ENCODE measurements at places on chromosomes 7 and 10.
A peak's percentile ranks its signal among the peaks of the same experiment; 100 is the strongest.

DNA sequence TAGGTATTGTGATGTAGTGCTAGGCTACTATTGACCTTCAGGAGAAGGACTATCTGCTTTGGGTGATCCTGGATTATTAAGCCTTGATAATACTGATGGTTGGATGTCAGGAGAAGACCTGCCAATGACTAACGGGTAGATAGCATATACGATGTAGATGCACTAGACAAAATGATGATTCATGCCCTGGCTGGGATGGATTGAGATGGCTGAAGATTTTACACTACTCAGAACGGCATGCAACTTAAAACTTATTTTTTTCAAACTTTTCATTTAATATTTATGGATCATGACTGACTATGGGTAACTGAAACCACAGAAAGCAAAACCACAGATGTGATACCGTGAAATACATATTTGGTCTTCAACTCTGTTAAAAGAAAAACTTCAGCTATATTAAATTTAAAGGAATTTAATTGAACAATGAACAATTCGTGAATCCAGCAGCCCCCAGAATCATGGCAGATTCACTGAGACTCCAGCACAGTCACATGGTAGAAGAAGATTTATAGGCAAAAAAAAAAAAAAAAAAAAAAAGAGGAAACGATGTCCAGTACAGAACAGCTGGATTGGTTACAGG, 124.6 kb upstream of the CDK13 start:
- no peak for DNase-seq

GRCh38 chr10:22086730-22087401, 83.3 kb upstream of the DNAJC1 start:
- DNase-seq, result peak; percentile 20

GRCh38 chr7:2069472-2069860, 163.3 kb downstream of the MAD1L1 start:
- no peak for DNase-seq

DNA sequence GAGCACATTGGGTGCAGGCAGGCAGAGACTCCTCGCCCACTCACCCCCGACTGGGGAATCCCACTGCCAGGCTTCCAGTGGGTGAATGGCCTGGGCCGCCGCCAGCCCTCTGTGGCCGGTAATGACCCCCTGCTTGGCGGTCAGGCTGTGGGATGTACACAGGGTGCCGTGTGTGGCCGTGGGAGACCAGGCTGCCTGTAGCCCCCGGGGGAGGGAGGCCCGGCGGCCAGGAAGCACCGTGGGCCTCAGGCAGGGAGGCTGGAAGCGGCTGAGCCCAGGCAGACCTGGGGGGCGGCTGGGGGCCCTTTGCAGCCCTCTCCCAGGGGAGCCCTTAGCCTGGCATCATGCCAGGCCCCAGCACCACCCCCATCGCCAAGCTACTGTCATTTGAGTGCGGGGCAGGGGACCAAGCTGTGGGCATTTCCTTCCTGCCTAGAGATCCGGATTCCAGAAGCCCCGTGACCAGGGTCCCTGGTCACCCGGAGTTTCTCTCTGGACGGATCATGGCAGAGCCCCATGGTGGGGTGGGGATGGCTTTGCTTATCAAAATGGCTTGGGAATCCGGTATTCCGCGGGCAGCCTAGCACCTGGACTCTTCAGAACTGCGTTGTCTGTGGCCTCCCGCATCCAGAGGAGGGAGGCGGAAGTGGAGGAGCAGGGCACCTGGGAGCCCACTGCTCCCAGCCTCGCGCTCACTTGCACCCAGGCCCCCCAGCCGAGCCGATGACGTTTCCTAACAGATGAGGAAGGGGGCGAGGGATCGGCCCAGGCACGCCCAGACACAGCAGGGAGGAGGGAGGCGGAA, 1.1 kb downstream of the TTYH3 start:
- DNase-seq, result peak; percentile 82

GRCh38 chr7:52825611-52826010, 209.8 kb upstream of the POM121L12 start:
- no peak for DNase-seq

DNA sequence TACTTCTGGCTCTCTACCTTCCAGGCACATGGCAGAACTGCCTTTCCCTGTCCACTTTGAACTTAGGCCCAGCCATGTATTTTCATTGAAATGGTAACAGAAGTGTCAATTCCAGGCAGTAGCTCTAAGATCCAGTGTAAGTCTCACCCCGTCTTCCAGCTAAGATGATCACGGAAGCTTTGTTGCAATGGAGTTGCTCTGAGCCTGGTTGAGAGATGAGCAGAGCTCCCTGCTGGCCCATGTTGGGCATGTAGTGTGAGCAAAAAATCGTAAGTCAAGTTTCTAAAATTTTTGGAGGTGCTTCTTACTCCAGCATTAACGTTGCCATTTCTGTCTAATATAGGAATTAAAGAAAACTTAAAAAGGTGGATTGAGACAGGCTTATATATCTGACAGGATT, 274.4 kb downstream of the IPMK start:
- DNase-seq, result no peak

DNA sequence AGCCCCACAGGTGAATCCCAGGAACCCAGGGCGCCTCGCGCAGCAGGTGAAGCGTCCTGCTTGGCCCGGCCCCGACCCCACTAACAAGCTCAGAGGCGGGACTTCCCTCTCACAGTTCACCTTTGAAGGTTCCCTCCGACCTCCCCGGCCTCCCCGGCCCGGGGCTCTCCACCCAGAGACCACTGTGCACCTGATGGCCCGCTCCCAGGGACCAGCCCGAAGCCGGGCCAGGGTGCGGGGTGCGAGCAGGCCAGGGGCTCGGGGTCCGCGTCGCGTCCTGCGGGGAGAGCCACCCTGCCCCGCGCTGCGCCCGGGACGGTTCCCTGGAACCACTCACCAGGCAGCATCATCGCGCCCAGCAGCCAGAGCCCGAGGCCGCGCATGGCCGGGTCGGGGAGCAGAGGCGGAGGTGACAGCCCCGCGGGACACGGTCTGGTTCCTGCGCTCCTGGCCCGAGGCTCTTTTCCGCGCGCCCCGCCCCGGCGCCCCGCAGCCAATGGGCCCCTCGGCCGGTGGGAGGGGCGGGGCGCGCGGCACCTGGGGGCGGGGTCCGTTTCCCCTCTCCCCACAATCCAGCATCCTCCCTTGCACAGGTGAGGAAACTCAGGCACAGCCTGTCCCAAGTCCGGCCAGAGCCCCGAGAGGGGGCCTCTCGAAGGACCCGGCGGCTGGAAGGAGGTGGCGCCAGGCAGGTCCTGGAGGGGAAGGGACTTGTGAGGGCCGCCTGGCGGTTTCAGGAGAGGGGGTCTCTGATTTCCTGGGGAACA, at the start of gene ADAM8:
Gene ADAM8 (minus strand): TSS at position 434 of the 767 bp plus-strand sequence. CDS start 51 bp downstream, at position 383.
- DNase-seq, result no peak

- DNase-seq, result no peak
These were observed 673.4 kb downstream of the AUTS2 start for GRCh38 chr7:70271617-70272081.

DNA sequence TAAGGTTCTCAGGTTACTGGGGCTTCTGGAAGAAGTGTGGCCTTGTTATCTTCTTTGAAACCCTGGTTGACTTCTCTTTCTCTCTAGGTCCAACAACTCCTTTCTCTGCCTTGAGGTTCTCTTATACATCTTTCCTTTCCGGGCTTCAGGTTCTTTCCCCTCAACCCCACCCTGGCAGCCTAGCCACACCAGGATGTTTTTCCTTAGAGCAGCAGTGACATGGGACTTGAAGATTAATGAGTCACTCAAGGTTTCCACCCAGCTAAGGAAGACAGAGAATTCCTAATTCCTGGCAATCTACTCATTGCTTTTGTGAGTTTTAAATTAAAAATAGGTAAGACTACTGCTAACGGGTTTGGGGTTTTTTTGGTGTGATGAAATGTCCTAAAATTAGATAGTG, 121.8 kb upstream of the HPS1 start:
- peak; percentile 64 for DNase-seq

GRCh38 chr7:85593355-85593754, 406.5 kb upstream of the SEMA3D start:
- DNase-seq, result no peak

DNA sequence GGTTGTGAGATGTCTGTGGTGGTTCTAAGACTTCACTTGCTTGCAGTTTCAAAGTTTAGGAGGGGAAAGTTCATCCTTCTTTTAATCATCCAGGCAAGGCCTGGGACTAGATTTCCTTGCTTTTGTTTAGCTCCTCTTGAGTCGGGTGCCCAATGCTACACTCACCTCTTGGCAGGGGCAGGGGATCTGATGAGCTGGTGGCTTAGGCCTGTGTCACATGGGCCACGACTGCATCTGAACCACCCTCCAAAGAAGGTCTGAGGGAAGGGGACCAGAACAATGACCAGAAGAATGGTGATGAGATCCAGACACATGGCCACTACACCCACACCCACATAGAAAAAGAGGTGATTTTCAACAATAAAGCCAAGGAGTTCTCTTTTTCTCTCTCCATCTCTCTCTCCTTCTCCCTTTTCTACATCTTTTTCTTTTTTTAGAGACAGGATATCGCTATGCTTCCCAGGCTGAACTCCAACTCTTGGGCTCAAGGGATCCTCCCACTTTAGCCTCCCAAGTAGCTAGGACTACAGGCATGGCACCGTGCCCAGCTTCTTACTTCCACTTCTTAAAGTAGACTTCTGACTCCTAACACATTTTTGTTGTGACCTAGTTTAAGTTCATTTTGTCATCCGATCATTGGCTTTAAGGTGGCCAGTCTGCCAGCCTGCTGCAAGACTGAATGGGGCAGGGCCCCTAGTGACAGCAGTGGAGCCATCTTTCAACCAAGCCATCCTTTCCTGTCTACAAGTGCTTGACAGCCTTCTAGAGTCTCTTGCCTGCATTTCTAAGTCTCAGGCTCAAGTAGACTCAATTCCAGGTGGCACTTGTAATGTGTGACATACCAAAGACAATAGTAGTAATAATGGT, 350.9 kb downstream of the RNLS start:
- DNase-seq, result peak; percentile 34

- DNase-seq, result no peak
These were observed 56.9 kb downstream of the PRR15 start for GRCh38 chr7:29620556-29620930.

DNA sequence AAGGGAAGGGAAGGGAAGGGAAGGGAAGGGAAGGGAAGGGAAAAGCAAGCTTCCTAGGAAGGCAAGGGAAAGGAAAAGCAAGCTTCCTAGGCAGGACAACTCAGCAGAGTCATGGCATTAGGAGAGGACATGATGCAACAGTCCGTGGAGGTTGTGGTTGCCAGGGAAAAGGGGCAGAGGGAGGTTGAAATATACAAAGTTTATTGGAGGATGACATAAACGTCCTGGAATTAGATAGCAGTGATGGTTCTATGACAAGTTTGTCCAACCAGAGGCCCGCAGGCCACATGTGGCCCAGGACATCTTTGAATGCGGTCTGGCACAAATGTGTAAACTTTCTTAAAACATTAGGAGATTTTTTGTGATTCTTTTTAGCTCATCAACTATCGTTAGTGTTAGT, 59.8 kb upstream of the OPN4 start:
- DNase-seq, result peak; percentile 69

DNA sequence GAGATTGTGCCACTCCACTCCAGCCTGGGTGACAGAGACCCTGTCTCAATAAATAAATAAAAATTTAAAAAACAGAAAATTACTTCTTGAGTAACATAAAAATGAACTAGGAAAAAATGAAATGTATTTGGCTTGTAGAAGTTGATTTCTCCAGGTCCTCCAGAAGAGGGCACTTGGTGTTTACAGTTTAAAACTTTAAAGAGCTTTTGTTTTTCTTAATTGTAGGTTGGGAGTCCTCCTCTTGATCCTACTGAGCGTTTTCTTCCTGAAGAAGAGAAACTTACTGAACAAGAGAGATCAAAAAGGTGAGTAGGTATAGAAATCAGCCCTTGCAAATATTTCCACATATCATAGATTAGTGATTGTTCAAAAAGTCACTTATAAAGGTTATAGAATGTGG, 16.2 kb downstream of the KIFBP start:
- DNase-seq, result peak; percentile 35

- DNase-seq, result peak; percentile 97
These were observed 1.6 kb upstream of the COPS6 start for GRCh38 chr7:100087055-100087750.

- no peak for DNase-seq
These were observed 218.4 kb downstream of the GRM8 start for GRCh38 chr7:127034186-127034806.

- peak; percentile 93 for DNase-seq
These were observed 107.4 kb upstream of the GLCCI1 start for GRCh38 chr7:7861211-7861633.

GRCh38 chr10:58887474-58887873, 289.0 kb upstream of the PHYHIPL start:
- peak; percentile 7 for DNase-seq

DNA sequence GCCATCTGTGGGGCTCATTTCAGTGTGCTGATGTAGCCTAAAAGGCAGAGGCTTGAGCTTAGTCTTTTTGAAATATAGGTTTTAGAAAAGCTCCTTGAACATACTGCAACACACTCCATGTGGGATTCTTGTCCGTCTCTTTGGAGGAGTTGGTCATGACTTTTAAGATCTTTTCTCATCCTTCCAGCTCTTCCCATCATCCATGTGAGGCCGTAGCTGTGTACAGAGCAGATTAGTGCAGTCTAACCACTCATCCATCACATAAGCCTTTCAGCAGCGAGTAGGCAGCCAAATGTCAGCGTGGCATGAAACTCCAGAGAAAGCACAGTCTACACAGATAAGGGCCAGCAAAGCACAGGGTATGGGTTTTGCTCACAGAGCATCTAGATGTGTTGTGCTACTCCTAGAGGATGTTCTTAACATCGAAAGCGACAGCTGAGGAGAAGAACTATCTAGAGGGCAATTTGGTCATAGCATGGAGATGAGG, 28.1 kb upstream of the NPVF start:
- no peak for DNase-seq

DNA sequence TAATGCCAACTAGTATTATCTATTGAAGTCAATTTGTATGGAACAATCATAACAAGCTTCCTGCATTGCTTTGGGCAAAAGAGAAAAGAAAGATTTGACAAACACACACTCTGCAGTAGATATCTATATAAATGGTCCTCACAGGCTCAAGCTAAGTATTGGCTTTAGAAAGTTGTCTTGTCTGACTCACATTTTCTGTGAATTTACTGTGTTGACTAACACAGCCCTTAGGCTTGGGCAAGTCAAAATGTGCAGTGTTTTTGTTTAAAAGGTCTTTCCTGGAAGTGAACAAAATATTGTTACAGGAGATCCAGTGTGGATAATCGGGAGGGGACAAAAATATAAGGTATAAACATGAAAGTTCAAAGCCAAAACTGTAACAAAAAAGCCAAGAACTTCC, 194.4 kb downstream of the RELN start:
- no peak for DNase-seq

DNA sequence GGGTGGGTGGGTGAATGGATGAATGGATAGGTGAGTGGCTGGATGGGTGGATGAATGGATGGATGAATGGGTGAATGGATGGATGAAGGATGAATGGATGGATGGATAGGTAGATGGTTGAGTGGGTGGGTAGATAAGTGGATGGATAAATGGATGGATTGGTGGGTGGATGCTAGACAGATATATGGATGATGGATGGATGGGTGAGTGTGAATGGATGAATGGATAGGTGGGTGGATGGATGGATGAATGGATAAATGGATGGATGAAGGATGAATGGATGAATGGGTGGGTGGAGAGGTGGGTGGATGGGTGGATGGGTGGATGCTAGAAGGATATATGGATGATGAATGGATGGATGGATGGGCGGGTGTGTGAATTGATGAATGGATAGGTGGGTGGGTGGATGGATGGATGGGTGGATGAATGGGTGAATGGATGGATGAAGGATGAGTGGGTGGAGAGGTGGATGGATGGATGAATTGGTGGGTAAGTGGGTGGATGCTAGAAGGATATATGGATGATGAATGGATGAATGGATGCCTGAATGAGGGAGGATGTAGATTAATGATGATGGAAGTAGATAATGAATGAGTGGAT, 20.4 kb downstream of the ELFN1 start:
- DNase-seq, result no peak

Measured in HT1080 (cell line).